Activated CD4-positive, CD25-positive, alpha-beta regulatory T cell treated with anti-CD3 and anti-CD28 coated beads, Interleukin-2, amount 50 U/mL, for 72 hours (primary cell): ENCODE measurements at places on chromosomes 3 and 15.

GRCh38 chr15:67241132-67241855 lies 13.2 kb downstream of the AAGAB start:
- DNase-seq, result no peak

DNA sequence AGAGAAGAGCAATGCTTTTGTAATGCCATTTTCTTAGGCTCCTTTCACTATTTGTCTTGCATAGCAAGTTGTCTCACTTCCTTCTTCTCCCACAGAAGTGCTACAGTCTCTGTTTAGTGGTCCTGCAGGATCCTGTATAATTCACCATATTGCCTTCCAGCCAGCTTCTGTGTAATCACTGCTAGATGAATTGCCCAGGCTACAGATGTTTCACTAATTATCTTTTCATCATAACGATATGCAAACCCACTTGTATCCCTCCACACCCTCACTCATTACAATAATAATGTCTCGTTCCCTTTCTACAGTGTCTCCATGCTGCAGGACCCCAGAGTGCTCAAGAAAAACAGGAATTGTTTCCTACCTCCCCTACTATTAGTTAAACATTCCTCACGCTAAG lies 402.9 kb downstream of the TBL1XR1 start:
- DNase-seq, result no peak

DNA sequence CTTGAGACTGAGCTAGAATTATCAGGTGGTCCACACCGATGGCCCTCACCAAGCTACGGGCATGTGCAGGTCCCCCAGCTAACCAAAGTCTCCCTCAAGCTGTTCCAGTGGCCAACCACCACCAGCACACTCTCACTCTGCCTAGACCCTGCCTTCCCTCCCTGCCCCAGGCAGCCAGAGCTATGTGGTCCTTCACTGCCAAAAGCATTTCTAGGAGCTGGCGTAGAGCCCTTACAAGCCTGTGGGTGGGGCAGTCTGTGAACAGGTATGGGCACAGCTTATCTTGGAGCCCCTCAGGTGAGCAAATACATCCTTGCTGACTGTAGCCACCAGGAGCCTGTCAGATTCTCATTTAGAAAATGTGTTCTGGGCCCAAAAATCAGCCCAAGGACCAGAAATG lies 159.8 kb upstream of the PPP2R3A start:
- no peak for DNase-seq

DNA sequence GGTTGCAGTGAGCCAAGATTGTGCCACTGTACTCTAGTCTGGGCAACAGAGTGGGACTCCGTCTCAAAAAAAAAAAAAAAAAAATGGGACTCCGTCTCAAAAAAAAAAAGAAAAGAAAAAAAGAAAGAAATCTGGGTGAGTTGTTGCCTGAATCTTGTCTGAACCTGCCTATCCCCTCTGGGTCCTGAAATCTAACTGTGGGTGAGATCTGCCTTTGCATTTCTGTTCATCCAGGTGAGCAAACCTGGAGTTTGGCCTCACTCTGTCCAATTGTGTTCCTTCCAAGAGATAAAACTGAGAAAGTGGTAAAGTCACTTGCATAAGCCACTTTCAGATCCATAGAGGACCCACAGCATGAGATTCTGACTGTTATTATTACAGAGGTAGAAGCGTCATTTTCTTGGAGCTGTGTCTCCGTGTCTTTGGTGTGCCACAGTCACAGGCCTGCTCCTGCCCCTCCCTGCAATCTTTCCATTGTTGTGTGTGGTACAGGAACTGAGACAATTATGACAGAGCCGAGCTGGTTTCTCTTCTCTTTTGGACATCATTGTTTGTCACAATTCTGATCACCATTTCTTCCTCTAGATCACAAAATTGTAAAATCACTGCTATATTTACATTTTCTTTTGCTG lies 235.9 kb downstream of the LPP start:
- DNase-seq, result no peak

DNA sequence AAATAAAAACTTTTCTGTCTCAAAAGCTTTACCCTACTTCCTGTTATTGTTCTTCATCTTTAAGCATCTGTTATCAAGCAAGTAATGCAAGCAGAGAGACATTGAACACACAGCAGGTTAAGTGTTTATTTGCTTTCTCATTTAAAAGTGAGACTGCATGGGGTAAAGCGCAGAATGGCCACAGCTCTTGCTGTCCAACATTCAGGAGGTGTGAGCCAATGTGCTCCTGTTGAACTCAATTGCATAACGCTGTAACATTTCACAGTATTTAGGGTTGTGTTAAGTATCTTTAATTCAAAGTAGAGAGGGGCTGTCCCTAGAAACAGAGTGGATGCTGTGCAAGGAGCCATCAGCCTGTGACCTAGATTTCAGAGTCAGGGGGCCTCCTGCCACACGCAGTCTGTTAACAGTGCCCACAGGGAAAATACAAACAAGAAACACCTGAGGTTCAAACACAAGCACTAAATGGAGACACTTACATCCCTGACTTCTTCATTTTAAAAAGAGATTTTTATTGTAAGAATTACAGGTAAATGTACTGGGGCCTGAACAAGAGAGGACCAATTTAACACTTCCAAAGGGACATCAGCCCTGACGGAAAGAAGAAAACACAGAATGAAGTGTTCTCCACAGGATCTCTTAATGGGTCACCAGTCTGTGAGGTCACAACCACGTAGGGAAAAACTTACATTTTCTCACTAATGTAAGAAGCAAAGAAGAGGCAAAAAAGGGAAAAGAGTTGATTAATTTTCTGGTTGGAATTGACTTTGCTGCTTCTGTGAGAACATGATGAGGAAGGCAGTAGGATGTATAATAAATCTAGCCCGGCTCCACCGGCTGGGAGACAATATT lies 815.1 kb downstream of the VGLL3 start:
- no peak for DNase-seq

GRCh38 chr3:71285086-71285485 lies 298.4 kb downstream of the FOXP1 start:
- no peak for DNase-seq

- DNase-seq, result no peak
Observed at GRCh38 chr15:82942691-82943090, 9.8 kb downstream of the HOMER2 start.

GRCh38 chr3:66396161-66396760 lies 104.6 kb downstream of the LRIG1 start:
- DNase-seq, result no peak

DNA sequence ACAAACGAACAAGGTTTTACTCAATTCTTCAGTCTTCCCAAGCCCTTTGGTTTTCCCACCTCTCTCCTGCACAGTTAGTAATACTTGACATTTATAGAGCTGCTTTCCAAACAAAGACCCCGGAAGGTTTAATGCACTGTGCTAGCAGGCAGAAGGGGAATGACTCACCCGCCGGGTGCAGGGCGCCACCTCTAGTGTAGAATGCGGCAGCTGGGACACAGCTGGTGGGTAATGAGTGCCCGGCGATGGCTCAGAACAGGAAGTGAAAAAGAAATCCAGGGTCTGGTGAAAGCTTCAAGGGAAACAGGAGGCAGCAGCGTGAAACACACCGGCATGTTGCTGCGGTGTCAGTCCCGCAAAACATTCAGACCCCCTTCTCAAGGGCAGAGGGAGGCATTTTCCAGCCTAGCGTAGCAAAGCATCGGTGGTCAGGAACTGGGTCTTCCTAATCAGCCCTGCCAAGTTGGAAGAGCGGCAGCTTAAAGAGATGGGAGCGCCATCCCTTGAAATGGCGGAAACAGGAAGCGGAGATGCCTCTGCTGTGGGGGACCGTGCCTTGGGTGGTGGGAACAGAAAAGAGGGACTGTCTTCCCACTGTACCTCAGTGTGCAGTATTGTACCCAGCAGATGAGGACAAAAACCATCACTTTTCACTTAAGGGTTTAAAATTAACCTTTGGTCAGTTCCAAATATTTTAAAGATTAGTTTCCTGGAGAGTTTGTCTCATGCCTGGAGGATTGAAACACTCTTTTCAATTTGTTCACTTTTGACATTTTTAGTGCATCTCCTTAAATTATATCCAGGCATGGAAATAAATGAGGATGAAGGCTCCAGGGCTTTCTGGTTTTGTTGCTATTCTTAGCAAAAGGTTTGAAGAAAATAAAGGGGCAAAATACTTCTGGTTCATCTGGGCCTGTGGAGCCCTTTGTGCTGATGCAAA lies 160.7 kb upstream of the MCTP2 start:
- DNase-seq, result no peak

DNA sequence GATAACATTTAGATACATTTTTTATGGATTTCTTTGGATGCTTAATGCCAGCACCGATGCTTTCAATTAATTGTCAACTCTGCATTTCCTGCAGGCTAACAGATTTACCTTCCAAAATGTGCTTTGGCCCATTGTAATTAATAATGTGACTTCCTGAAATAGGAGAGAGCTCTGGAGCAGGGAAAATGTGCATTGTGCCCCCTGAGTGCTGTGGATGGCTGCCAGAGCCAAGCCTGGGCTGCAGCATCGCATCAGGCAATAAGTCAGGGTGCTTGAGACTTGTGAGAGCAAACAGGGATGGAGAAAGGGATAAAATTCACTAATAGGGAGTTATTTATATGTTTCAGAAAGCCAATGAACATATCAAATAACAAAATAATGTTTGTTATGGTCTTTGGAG lies 133.8 kb downstream of the MOBP start:
- DNase-seq, result no peak

- DNase-seq, result no peak
Observed at GRCh38 chr3:150521463-150521862, 24.8 kb downstream of the SERP1 start.

- DNase-seq, result no peak
Observed at GRCh38 chr3:141431411-141432378, 55.1 kb upstream of the RASA2 start.

GRCh38 chr3:168475704-168476103 lies 380.0 kb upstream of the GOLIM4 start:
- DNase-seq, result no peak

DNA sequence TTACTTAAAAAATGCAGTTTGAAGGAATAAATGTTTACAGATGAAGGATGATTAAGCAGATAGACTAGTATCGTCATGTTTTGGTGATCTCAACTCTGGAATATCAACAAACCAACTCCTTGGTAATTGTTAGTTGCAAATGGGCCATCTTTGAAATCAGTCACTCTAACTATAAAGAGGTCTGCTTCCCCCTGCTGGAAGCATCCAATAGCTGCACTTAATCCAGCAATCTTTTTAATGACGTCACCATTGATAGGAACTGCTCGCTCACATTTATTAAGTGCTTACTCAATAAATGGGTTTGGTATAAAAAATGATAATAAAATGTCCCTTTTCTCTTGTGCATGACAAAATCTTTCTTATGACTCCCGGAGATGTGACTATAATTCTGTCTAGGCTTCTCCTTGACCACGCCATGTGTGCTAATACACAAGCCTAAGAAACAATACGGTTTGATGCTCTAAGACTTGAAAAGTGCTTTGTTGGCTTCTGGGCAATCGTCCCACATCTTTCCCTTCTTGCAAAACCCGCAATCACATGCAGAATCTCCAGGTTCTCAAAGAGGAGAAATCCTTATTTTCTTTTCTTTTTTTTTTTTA lies 227.6 kb upstream of the POU1F1 start:
- DNase-seq, result no peak

- no peak for DNase-seq
Observed at GRCh38 chr3:154217671-154218070, 96.5 kb downstream of the ARHGEF26 start.

DNA sequence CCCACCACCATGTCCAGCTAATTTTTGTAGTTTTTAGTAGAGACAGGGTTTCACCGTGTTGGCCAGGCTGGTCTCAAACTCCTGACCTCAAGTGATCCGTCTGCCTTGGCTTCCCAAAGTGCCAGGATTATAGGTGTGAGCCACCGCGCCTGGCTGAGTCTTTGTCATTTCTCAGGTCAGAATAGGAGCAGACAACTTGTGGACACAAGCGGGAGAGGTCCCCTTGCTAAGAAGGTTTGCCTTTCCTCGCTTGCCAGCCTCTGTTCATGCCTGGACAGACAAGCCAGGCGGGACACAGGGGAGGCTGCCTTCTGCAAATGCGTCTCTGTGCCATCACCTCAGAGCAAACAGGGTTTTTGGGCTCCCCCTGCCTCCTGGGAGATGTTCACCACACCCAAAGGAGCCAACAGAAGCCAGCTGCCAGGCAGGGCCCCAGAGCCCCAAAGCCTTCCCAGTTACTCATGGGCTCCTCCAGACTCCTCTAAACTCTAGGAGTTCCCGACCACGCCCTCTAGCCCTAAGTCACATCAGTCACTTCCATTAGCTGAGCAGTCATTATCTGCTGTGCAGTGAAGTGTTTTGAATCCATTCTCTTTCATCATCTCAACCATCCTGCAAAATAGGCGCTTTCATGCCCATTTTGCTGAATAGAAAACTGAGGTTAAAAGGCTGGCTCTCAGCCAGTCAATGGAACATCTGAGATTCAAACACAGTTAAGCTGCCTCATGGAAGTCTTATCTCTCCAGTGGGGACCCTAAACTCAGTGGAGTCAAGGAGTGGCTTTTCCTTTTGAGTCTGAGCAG lies 245.0 kb downstream of the UACA start:
- DNase-seq, result no peak

DNA sequence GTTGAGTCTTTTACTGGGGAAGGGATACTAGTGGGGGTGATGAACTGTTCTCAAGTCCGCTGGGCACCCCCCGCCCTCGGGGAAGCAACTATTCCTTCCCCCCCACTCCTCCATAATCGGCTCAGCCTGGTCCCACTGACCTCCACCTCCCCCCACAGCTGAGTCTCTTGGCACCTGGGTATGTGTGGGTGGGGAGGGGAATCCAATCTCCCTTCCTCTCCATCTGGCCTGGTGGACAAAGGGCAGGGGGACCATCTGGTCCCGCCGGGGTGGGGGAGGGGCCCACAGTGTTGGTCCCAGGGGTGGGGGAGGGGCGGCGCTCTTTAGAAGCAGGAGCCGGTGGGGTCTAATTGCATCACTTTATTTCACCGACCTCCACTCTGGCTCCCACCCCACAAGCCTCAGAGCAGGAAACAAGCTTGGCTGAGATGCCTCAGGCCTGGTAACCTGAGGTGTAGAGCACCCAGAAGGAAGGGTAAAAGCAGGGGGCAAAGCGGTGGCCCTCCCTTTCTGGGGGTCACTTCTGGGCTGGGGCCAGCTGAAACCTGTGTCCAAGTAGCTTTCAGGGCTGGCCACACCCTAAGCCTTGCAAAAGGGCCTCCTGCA lies 1.0 kb upstream of the PCBP4 start:
- DNase-seq, result no peak

DNA sequence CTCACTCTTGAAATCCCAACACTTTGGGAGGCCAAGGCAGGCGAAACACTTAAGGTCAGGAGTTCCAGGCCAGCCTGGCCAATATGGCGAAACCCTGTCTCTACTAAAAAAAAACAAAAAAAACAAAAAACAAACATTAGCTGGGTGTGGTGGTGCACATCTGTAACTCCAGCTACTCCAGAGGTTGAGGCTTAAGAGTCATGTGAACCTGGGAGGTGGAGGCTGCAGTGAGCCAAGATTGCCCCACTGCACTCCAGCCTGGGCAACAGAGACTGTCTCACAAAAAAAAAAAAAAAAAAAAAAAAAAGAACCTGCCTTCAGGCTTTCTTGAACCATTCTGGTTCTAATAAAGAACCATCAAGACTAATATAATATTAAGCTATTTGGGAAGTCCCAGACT lies 16.5 kb downstream of the ARPP19 start:
- no peak for DNase-seq
